Stimulated activated CD4-positive, alpha-beta T cell treated with anti-CD3 and anti-CD28 coated beads, Interleukin-15, amount 100 ng/mL, for 48 hours (primary cell): ENCODE measurements at places on chromosomes 6 and 20.

DNA sequence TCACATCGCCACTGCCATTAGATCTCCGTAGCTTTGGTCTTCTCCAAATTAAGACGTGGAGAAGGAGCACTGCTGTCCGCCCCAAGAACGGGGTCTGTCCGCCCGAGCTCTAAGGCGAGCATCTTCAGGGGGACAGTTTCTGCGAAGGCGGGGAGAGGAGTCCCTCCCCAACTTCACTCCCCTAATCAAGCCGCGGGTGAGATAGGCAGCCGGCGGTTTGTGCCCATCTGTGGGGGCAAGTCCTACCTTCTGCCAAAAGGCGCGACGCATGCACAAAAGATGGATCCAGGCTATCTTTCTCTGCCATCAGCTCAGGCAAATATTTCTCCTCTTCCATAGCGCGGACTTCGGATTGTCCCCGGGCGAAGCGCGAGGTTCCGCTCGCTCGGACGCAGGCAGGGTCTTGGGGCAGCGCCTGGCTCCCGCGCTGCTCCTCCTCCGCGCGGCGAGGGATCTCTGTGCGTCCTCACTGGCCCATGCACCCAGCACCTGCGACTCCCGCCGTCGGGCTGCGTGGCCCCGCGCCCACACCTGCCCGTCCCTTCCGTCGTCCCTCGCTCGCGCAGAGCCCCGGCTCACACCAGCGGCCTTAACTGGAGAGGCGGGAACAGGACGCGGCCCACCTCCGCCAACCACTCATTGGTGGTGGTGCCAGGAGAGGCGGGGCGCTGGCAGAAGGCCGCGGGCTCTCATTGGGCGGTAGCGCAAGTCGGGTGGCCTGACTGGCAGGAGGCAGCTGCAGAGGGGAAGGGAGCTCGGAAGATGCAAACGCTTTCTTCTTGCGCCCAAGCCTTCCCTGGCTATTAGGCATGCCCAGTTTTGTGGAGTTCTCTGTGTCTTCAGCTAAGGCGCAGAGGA, at the start of gene KHDRBS2:
TSS of gene KHDRBS2 (minus strand) at position 614 of the 858 bp plus-strand sequence.
- DNase-seq: no peak

GRCh38 chr6:37648465-37649330, 49.0 kb downstream of the MDGA1 start:
- no peak for DNase-seq

GRCh38 chr20:23702021-23702420, 13.2 kb upstream of the CST4 start:
- no peak for DNase-seq

- no peak for DNase-seq
These were observed 89.0 kb upstream of the DTNBP1 start for GRCh38 chr6:15751721-15752350.

DNA sequence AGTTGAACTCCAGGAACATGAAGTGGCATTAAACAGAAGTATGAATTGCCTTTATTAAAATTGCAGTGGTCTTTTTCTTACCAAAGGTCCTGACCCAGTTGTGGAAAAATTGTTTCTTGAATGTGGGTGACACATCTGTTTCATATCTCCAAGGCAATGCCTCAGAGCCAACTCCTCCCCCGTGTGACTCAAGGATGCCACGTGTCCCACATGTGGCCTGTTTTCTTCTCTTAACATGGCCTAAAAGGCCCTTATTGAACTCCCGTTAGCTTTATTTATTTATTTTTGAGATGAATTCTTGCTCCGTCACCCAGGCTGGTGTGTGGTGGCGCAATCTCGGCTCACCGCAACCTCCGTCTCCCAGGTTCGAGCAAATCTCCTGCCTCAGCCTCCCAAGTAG, 128.4 kb upstream of the ESR1 start:
- DNase-seq: peak; percentile 19

DNA sequence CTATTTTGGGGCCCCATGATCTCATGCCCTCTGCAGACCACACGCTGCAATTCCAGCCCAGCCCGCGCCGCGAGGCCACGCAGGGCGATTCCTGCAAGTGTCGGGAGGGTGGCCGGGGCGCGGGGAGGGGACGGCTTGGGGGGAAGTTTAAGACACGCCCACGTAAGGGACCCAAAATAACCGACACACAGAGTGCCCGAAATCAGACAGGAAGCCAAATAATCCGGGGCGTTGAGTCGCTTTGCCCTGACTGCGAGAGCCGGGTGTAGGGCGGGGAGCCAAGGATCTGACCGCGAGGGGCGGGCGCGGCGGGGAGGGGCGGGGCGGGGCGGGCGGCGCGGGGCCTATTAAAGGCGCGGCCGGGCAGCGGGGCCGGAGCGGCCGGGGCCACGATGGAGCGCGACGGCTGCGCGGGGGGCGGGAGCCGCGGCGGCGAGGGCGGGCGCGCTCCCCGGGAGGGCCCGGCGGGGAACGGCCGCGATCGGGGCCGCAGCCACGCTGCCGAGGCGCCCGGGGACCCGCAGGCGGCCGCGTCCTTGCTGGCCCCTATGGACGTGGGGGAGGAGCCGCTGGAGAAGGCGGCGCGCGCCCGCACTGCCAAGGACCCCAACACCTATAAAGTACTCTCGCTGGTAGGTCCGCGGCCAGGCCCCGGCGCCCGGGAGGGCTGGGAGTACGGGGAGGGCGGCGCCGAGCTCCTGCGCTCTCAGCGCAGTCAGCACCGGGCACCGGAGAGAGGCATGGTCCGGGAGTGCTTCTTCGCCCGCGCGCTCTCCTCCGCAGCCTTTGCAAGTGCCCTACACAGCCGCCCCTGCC, at the start of gene ENPP1:
TSS of gene ENPP1 (plus strand) at position 377 of the 816 bp plus-strand sequence. CDS start at position 393, 16 bp downstream.
- DNase-seq: peak; percentile 21

DNA sequence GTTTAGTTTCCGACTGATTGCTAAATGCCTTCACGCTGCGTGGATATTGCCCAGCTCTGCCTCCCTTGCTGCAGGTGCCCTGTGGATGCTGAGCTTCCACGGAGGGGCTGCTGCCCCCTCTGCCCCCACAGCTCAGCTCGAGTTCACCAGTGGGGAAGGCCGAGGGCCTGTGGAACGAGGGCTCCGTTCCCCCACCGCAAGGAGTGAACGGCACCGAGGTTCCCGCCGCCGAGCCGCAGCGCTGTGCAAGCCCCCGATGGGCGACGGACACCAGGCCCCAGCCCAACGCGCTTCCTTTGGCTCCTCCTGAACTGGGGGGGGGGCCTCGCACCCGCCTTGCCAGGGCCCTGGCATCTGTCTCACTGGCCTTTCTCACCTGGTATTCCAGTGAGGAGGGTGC, 17.7 kb downstream of the DLL1 start:
- DNase-seq: no peak

- no peak for DNase-seq
These were observed 14.9 kb upstream of the SLC22A23 start for GRCh38 chr6:3471711-3472110.

- DNase-seq: no peak
These were observed 3.1 kb upstream of the MAP7 start for GRCh38 chr6:136553166-136553787.

DNA sequence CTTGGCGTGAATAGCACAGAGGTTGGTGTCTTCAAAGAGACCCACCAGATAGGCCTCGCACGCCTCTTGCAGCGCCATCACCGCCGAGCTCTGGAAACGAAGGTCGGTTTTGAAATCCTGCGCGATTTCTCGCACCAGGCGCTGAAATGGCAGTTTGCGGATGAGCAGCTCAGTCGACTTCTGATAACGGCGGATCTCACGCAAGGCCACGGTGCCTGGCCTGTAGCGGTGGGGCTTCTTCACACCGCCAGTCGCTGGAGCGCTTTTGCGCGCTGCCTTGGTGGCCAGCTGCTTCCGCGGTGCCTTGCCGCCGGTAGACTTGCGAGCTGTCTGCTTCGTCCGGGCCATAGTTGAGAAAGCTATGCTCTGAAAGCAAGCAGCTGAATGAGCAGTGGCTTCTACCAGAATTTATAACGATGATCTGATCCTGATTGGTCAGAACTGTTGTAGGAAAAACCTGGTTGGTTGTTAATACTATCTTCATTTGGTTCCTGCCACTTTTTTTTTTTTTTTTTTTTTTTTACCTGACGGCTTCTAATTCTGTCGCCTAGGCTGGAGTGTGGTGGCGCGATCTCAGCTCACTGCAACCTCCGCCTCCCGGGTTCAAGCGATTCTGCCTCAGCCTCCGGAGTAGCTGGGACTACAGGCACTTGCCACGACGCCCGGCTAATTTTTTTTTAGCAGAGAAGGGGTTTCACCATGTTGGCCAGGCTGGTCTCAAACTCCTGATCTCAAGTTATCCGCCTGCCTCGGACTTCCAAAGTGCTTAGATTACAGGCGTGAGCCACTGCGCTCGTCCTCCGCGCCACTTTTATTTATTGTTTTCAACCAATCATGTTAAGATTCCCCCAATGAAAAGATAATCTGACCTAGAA, 21.5 kb downstream of the OR2B2 start:
- DNase-seq: peak; percentile 75

GRCh38 chr6:108546079-108547049, 14.4 kb upstream of the FOXO3 start:
- DNase-seq: no peak
